Activated T-cell treated with anti-CD3 and anti-CD28 coated beads for 24 hours (primary cell): ENCODE measurements at places on chromosomes 13 and 19.

DNA sequence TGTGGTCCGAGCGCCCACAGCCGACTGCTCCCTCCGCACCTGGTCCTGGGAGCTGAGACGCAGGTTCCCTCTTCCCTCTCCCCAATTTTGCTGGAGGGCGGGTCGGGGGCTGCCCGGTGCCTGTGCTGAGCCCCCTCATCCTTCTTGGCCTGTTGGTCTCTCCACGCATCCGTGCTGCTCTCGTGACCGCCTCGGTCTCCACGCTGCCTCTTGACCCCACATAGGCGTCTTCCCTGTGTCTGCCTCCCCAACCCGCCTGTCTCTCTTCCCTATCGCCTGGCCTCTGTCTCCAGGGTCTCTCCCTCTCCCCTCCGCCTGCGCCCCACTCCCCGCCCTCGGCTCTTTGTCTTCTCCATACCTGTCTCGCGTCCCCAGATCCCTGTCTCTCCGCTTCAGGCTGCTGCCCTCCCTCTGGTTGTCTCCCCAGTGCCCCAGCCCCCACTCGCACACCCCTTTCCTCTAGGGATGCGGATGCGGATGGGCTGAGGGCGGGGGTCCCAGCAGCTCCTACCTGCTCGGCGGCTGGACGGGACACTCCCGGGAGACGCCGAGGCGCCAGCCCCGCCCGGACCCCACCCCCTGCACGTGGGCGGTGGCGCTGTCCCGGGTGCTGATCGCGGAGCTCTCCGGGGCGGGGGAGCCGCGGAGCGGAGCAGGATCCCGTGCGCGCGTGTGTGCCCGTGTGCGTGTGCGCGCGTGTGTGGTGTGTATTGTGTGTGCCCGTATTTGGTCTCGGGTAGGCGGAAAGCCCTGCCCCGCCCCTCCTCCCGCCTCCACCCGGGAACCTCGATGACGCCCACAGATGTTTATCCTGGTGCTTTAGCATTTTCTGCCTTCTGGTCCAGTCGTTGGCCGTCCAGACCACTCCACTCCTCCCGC lies at the start of gene SYT5:
SYT5 (minus strand) TSS at position 684 of the 879 bp plus-strand sequence. CDS start 1,248 bp downstream, outside the sequence.
- peak; percentile 55 for DNase-seq

GRCh38 chr19:13057744-13058143 lies 44.9 kb downstream of the LYL1 start:
- DNase-seq, result no peak

GRCh38 chr19:56725829-56726424 lies 54.4 kb upstream of the ZNF835 start:
- no peak for DNase-seq

GRCh38 chr13:36915106-36915505 lies 4.9 kb downstream of the SMAD9 start:
- no peak for DNase-seq

- DNase-seq, result no peak
These were observed 769.0 kb upstream of the SLITRK1 start for GRCh38 chr13:84651288-84651687.

DNA sequence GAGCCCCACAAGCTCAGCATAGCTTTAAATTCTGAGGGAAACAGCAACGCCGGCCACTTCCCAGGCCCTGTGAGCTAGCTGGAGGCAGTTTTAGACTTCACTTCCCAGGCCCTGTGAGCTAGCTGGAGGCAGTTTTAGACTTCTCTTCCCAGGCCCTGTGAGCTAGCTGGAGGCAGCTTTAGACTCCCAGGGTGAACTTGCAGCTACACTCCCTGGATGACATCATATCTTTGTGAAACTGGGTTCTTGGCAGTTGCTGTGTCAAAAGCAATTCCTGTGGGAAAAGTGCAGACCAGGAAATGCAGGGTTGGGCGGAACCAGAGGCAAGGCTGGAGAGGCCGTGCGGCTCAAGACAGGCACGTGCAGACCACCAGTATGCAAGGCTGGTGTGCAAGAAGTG lies 12.7 kb downstream of the SOX1 start:
- no peak for DNase-seq

DNA sequence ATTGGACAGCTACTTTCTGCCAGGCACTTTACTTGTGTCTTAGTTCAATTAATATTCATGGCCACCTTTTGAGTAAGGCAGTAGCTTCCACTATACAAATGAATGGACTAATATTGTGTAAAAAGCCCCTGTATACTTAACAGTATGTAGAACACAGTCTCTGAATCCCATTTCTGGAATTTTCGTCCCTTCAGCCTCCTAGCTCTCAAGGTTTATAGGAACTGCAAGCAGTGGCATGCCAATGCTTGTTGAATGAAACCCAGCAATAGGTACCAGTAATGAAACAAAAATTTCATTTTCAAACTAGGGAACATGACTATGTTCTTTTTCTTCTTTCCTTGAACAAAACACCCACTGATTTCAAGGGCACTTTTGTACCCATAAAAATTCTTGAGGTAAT lies 361.6 kb downstream of the TDRD3 start:
- DNase-seq, result no peak

- no peak for DNase-seq
These were observed 69.6 kb upstream of the RNF113B start for GRCh38 chr13:98246538-98247172.

- no peak for DNase-seq
These were observed 73.1 kb downstream of the TNFSF13B start for GRCh38 chr13:108342369-108343289.

DNA sequence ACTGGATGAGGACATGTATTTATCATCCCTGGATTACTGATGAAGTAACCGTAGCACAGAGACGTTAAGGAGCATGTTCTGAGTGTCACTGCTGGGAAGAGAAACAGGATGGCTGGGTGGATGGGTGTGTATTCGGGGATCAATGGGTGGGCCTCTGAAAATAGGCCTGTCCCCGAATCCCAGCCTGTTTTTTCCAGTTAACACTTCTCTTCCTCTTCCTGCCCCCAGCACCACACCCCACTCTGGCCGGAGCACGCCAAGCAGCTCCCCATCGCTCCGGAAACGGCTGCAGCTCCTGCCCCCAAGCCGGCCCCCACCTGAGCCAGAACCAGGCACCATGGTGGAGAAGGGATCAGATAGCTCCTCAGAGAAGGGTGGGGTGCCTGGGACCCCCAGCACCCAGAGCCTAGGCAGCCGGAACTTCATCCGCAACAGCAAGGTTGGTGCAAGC lies 8.8 kb downstream of the GRAMD1A start:
- DNase-seq, result no peak

DNA sequence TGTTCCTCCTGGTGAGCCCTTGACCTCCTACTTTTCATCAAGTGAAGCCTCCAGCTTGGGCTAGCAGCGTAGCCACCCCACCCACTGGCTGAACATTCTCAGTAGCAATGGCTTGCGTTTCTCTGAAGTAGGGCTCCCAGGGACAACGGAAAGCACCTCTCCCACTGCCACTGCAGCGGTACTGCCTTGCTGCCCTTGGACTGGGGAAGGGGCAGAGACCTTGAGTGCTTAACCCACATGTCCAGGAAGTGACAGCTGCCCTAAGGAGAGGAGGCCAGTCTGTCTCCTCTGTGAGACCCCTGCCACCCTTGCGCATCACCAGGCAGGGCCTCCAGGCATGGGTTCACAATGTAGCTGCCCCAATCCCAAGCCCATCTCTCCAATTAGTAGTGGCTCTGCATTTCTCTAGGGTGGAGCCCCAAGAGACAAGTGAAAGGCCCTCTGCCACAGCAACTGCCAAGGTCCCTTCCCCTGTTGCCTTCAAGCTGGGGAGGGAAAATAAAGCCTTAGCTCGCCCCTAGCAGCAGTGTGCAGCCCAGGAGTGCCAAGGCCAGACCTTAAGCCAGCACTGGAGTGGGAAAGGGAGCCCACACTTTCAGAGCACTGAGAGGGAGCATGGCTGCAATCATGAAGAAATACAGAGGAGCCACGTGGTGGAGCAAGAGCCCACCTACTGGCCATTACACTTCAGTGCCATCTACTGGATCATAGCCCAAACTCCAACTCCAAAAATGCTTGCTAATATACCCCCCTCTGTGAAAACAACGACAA lies 175.9 kb upstream of the TRPC4 start:
- no peak for DNase-seq

GRCh38 chr13:83184819-83185218 lies 697.5 kb downstream of the SLITRK1 start:
- no peak for DNase-seq

- no peak for DNase-seq
These were observed 625 bp downstream of the ZFP82 start for GRCh38 chr19:36417752-36418286.

DNA sequence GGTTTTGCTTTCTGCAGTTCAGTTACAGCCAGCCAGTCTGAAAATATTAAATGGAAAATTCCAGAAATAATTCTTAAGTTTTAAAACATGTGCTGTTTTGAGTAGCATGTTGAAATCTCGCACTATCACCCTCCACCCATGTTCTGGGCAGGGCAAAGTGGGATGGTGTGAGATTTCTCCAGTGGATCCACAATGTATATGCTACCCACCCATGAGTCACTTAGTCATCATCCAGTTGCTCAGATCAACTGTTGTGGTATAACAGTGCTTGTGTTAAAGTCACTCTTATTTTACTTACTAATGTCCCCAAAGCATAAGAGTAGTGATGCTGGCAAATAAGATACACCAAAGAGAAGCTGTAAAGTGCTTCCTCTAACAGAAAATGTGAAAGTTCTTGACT lies 56.4 kb downstream of the CYSLTR2 start:
- DNase-seq, result no peak

DNA sequence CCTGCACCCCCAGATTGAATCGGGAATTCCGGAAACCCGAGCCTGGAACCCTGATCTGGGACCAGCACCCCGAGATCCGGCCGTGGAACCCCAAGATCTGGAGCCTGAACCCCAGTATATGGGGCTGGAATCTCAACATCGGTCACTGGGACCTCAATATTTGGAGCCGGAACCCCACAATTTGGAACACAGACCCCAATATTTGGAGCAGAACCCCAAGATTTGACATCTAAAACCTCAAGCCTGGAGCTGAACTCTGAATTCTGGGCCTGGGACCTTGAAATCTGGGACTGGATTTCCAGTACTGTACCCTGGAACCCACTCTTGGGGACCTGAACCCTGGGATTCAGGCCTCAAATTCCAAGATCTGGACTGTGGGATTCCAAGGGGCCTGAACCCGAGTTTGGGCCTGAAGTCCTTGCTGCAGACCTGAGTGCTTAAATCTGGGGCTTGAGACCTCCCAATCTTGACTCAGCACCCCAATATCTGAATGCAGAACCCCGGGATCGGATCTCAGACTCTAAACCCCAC lies 629 bp downstream of the LRFN3 start:
- no peak for DNase-seq

- no peak for DNase-seq
These were observed 7.7 kb upstream of the RNF113B start for GRCh38 chr13:98184792-98185191.

DNA sequence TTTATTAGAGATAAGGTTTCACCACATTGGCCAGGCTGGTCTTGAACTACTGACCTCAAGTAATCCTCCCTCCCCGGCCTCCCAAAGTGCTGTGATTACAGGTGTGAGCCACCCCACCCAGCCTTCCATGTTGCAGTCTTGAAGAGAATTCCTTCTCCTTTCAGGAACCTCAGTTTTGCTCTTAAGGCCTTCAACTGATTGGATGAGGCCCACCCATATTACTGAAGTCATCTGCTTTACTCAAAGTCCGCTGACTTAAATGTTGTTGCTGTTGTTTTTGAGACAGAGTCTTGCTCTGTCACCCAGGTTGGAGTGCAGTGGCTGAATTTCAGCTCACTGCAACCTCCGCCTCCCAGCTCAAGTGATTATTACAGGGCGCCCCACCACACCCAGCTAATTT lies 33.5 kb downstream of the RASL11A start:
- DNase-seq, result no peak

DNA sequence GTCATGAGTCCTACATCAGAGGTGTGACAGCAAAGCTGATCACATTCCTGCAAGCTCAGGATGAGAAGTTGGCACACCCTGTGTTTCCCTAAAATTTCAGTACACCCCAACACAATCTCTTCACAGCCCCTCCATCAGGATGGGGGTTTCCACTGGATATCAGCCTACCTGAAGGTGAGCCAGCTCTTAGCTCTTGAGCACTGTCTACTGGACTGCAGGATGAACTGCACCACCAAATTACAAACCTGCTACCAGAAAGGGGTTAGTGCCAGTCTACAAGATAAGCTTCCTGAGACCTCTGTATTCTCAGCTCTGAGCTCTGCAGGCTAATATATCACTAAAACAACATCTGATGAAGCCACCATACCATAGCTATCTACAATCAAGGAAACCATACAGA lies 1616.2 kb upstream of the SPRY2 start:
- no peak for DNase-seq

DNA sequence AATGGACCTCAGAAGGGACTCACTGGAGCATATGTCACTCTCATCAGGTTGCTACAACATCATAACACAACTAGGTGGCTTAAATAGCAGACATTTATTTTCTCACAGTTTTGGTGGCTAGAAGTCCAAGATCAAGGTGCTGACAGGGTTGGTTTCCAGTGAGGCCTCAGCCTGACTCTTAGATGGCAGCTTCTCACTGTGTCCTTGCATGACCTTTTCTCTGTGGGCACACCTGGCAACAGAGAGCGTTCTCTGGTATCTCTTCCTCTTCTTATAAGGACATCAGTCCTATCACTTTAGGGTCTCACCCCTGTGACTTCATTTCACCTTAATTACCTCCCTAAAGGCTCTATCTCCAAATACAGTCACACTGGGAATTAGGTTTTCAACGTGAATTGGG lies 74.5 kb downstream of the CYSLTR2 start:
- no peak for DNase-seq

DNA sequence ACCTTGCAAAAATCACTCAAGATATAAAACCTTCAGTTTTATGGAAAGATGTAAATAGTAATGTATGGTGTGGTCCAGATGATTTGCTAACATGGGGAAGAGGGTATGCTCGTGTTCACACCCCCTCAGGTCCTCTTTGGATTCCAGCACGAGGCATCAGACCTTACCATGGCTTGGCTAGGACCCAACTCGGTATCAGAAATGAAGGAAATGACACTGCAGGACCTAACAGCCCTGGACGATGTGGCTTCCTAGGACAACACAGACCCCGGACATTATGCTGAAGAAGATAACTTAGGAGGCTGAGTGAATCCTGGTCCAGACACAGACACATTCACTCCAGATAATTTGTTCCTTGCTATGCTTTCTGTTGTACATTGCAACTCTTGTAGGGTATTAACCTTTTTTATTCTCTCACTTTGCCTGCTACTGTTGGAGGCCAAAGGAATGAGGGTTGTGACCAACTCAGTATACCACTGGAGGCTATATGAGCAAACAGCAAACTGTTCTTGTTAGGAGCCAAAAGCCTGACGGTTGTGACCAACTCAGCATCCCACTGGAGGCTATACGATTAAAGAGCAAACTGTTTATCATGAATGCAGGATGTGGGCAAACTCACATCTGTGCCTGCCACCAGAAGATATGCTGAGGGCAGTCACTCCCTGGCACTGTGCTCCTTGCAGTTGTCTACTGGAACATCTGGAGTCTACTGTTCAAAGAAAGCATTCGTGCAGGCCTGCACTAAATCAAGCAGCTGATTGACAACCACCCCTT lies 121.7 kb downstream of the ZNF429 start:
- DNase-seq, result no peak

DNA sequence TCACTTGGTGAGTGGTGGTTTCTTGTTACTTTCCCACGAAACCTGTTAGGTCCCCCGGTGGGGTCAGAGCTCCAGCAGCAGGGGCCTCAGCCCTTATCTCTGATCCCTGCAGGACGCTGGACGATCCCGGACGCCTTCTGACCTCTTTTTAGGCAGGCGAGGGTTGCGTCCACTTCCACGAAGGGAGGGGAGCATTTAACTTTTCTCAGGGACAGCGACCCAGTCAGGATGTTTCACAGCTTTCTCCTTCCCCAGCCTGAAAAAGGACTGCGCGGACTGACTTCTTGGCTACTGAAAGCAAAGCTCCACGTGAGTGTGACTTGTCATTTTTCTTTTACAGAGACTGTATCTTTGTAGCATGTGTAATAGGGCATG lies 692 bp downstream of the ZNF234 start:
- no peak for DNase-seq

GRCh38 chr19:45071969-45072790 lies 4.1 kb downstream of the ZNF296 start:
- DNase-seq, result no peak
